ENCODE measurements at places on chromosomes 7 and 10.

- no peak for DNase-seq
Observed at GRCh38 chr10:120701381-120701780, 149.8 kb upstream of the WDR11 start.

DNA sequence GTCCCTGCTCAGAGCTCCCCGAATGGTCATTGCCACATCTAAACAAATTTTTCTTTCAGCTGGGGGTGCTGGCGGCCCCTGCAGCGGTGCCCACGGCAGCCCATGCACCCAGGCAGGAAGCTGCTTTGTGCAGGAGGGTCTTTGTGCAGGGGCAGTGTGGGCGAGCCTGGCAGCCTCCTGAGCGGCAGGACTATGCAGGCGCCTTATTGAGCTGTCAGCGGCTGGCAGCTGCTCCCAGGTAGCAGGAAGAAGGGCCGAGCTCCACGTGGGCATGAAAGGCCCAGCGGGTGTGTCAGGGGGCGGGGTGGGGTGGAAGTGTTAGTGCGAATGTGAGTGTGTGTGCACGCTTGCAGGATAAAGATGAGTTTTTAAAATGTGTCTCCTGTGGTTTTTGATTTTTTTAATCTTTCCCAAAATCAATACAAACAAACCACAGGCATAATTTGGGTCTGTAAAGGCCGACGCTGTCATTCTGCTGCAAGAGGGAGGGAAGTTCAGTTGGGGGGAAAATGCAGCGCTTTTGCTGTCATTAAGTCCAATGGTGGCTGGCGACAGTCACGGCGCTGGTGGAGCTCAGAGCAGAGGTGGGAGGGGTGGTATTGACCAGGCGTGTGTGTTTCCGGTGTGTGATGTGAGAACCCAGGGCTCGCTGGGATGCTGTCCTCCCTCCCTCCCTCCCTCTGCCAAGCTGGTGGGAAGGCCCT, 83.9 kb downstream of the LHPP start:
- no peak for DNase-seq

DNA sequence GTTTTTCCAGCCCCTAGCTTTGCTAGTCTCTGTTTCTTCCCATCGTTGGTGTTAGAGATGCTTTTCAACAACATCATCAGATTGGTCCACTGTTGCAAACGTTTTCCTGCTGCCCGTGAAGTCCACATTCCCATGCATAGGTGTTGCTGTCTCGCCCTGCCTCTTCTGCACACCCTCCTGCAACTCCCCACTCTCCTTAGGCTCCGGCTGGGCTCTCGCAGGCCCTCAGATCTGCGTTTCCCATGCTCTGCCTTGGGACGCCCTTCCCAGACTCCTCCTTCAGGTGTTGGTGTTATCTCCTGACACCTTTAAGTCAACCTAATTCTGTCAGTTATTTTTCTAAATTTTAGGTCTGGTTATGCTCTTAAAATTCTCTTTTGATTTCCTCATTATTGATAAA, 55.0 kb downstream of the ZMYND11 start:
- no peak for DNase-seq

GRCh38 chr10:87752566-87752965, 65.5 kb downstream of the ATAD1 start:
- DNase-seq: no peak

DNA sequence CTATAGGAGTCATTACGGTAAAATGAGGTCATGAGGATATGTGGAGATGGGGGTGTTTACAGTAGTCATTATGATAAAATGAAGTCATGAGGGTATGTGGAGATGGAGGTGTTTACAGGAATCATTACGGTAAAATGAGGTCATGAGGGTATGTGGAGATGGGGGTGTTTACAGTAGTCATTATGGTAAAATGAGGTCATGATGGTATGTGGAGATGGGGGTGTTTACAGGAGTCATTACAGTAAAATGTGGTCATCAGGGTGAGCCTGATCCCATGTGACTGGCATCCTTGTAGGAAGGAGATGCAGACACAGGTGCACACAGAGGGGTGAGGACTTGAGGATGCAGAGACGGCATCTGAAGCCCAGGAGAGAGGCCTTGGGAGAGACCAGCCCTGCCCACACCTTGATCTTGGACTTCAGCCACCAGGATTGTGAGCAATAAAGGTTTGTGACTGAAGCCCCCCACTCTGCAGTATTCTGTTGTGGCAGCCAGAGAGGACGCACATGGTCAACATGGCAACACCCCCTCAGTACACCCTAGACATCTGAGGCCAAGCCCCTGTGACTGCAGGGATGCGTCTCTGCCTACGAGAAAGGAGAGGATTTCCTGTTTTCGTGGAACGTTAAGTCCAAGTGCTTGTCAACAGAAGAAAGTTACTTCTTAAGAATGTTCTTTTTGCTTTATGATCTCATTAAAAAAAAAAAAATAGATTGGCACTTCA, 544.4 kb downstream of the DNAJB6 start:
- no peak for DNase-seq

DNA sequence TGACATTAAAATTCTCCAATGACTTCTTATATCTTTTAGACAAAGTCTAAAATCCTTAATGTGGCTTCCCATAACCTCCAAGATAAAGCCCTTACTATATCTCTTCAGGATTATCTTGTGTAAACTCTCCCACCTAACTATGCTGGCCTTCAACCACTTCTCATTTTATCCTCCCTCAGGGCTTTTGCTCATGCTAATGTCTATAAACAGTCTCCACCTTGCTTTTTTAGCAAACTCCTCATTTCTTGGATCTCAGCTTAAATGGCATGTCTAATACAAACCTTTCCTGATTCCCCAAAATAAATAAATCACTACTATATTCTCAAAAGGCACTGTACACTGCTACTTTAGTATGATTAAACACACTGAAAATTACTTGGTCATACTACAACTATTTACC, 181.2 kb downstream of the LRRN3 start:
- no peak for DNase-seq

Data from stimulated activated CD4-positive, alpha-beta T cell treated with anti-CD3 and anti-CD28 coated beads, Interleukin-4, amount 100 ng/mL, for 48 hours (primary cell).